Suppressor macrophage (primary cell): ENCODE measurements at places on chromosomes 1 and 21.

DNA sequence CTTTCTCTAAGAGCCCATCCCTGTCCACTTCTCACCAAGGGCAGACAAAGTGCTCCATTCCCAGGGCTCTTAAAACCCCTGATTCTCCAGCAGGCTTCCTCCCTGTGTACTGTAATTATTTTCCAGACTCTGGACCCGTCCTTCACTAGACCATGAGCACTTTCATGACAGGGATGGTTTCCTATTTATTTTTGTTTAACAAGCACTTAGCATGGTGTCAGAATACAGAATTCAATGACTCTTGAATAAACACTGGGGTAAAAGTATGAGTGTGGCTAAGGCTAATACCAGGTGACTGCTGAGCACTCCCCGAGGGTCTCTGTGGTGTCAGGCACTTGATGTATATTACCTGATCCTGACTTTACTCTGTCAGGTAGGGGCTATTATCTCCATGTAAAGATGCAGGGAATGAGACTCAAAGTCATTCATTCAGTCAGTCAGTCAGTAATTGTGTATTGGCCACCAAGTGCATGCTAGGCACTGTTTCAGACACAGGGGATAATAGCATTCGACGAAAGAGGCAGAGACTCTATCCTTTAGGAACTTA lies 47.2 kb downstream of the C1orf21 start:
- no peak for DNase-seq

- no peak for DNase-seq
Measured at GRCh38 chr1:63628607-63629006, 35.4 kb downstream of the PGM1 start.

DNA sequence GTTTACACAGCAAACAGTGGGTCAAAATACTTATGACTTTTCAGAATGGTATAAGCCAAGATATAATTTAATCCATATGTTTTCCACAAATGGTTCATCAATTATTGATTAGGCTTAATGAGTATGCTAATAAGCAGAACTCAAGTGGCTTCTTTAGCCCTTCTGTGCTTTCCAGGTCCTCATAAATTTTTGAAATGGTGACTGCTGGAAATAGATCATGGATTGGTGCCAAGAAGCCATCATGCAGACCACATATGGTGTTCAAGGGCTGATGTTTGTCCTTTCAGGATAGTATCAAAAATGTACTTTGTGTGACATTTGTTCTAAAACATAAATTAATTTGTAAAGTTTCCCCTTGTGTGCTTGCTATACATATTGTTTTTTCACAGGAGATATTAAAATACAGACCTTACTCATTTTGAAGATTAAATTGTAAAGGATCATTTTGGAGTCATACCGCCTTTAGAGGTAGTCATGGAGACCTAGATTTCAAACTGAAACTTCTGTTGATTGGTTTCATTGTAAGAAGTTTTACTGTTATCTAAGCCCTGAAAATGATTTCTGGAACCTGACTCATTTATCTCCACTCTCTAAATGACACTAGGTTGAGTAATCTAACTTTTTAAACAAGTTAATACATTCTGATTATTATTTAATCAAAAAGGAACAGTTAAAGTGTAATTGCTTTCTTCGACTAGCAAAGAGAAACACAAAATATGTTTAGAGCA lies 507.9 kb downstream of the PLA2G4A start:
- DNase-seq: no peak

DNA sequence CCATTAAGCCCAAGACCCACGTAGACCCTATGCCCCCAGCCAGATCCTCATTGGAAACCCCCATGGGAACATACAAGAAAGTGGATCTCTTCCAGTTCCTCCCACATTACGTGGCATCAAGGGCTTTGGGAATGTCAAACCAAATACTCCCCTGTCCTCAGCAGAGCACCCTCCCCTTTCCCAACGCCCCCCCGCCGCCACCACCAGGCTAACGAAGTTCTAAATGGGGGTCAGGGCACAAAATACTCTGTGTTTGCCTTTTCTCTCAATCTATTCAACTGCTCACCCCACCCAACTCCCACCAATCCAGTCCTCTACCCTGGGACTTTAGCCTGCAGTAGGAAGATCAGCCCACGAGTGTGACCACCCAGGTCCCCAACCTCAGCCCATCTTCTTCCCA lies 24.5 kb downstream of the NEK2 start:
- DNase-seq: no peak

DNA sequence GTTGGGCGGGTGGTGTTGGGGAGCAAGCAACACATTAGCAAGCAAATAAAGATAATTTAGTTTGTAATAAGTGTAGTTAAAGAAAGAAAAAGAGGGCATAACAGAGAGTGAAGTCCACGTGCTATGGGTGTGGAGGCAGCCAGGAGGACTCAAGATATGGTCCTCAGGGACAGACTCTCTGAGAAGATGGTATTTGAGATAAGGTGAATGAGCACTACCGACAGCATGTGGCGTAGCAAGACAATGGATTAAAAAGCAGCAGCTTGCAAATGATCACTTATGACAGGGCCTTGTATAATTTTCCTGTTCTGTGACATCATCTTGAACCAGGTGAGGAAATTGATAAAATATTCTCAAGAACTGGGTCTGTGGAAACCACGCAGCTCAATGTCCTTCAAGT lies 487.8 kb downstream of the PCP4 start:
- no peak for DNase-seq

GRCh38 chr1:230237009-230237370 lies 170.0 kb downstream of the GALNT2 start:
- no peak for DNase-seq

DNA sequence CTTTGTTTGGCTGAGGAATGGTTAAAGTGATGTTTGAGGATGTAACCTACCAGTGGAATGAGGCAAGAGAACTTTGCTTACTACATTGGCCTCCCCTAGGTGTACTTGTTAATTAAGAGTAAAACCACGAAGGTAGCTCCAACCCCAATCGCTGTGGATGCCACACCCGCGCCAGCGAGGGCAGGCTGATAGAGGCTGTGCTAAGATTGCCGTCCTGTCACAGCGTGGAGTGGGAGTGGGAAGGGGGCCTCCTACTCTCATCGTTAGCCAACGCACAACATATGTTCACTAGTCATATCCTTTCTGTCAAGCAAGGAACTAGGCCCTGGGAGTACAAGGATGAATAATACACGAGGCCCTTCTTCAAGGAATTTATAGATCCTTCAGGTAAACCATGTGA lies 99.6 kb downstream of the RUNX1 start:
- no peak for DNase-seq

DNA sequence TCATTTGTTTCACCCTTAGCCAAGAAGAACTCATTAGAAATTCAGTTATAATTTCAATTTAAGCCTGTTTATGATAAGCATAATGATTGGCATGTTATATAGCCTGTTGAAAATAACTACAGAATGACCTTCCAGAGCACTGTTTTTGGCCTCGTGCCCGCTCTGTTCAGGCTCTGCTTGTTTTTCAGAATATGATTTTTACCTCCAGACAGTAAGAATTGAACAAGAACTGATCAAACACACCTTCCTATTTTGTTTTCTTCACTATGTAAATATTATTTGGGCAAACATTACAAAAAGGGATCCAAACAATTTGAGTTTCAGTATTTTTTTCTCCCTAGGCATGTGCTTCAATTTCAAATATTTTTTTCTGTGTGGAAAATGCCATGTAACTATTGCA lies 48.1 kb upstream of the ANGPTL1 start:
- DNase-seq: no peak

- no peak for DNase-seq
Measured at GRCh38 chr21:14318578-14318977, 64.4 kb downstream of the HSPA13 start.

DNA sequence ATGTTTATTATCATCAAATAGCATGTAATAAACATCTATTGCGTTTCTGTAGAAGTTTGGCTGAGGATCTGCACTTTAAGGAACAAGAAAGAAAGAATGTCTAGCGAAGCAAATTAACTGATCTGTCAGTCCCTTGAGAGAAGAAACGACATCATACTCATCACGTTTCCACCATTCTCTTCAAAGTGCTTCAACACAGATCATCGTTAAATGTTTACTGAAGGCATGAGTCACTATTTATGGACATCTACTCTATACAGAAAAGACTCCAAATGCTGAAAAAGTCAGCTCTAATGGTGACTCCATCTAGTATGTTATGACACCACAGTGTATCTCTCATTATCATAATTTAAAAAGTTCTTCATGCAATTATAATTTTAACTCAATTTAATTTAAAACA lies 369.1 kb downstream of the RGS7 start:
- no peak for DNase-seq

GRCh38 chr1:31815752-31816500 lies at the start of gene SPOCD1:
Gene SPOCD1 (minus strand): TSS chr1:31816022. CDS start chr1:31815333, 689 bp downstream.
- peak; percentile 81 for DNase-seq

DNA sequence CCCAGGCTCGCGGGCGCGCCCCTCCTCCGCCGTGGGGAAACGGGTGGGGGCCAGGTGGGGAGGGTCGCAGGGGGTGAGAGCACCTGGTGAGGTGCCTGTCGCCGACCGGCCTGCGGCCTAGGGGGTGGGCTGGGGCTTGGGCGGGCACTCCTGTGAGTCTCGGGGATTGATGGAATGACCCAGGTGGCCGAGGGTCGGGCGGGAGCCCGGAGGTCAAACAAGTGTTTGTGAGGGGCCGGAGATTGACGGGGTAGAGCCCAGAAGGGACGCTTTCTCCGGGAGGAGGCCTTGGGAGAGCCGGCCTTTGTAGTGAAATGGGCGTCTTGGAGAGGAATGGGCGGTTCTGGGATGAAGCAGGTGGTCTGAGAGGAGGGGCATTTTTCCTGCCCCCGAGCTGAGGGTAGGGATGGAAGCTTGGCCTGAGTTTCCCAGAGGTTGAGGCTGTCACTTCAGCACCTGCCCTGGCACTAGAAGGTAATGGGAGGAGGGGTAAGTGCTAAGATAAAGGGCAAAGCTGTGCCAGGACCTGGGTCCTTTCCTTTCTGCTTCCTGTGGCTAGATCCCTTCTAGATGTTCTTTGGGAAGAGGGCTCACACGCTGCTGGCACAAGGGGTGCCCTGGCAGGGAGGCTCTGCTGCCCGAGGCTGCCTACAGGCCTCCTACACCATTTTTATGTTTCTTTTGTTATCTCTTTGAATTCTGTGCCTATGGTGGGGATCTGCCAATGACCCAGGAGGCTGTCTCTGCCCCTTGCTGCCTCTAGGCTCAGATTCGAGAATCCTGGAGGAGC lies 56.1 kb downstream of the NDUFS5 start:
- DNase-seq: no peak

DNA sequence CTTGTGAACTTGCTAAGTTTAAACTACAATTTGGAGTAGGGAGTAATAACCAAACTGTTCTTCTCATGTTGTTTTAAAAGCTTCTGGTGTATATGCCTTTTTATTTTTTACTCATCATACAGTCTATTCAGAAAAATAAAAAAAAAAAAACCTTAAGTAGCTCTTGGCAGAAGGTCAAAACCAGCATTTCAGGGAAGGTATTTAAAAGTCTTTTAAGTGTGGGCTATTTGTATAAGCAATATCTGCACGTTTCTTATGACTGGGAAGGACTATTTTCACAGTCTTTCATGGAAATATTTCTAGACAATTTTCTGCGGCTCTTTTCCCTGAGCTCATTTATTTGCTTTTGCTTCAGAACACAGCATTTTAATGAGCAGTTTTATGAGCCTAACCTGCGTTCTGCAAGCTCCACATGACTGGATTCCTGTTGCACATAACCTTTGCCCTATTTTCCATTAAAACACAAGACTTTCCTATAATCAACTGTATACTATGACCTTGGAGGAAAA lies 60.9 kb upstream of the C1orf105 start:
- DNase-seq: no peak

- DNase-seq: no peak
Measured at GRCh38 chr1:234413990-234414389, 40.7 kb downstream of the COA6 start.

DNA sequence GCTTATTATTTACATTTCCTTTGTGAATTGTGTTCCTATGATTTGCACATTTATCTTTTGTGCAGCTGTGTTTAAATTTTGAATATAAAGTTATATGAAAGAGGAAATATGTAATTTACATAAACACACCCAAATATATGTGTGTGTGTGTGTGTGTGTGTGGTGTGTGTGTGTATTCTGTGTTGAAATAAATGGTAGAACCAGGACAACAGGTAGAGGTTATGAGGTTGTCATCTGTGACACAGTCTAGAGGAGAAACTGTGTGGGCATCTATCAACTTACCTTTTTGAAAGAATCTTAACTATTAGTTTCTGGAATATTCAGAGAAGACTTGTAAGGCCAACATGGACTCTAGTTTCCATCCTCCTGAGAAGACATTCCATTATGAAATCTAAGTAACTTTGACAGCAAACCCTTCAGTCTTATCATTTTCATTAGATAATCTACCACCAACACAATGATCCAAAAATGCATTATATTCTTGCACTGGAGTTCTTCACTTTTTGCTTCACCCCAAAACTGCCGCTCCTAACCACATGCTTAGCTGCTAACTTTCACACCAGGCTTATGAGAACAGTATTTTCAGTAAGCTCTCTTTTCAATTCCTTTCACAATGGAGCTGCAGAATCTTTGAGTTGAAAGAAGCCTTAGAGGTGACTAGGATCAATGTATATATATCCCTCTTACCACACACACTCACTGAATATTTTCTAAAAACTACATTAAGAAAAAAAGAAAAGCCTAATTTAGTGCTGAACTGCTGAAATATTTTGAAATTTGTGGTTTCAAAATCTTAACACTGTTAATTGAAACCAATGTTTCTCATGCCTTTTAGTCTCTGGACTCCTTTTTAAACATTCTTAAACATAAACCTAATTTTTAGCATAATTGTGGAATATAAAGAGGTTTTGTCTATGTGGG lies 21.8 kb downstream of the PTPRC start:
- no peak for DNase-seq

DNA sequence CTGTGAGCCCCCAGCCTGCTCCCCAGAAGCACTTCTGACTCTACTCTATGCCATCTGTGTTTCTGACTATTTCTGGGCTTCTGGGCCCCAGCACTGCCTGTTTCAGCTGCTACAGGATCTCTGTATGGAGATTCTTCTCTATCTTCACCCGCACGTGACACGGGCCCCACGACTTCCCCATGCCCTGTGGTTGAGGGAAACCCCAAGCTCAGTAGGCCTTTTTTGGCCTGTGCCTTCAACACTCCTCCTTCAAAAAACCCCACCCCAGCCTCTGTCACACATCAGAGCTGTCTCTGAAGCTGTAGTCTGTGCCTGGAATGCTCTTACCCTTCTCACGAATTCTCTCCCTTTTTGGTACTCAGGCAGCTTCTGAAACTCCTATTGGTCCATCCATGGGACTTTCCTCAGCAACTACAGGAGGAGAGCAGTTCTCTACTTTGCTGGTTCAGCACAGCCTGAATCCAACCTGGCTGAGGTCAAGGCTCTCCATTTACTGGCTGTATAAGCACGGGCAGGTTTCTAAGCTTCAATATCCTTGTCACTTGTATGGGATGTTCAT lies 2.0 kb upstream of the NID1 start:
- DNase-seq: peak; percentile 92

DNA sequence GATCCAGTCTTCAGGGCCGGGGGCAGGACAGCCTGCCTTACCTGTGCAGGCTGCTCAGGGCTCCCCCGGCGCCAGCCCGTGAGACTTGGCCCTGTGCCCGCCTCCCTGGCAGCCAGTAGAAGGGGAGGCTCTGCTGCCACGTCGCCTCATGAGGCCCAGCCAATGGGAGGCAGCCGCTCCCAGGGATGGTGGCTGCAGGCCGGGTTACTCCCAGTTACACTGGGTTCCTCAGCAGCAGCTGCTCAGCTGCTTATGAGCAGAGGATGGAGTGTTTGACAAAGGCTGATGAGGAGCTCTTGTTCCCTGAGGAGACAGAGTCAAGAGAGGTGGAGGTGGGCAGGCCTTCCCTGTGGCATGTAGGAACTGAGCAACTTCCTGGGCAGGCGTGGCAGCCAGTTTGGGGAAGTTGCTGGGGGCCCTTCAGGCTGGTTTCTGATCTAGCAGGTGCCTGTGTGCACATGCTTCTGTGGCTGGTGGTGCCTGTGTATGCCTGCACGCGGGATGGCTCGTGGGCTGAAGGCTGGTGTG lies 5.5 kb downstream of the MFSD2A start:
- peak; percentile 76 for DNase-seq

GRCh38 chr1:29878501-29878900 lies 642.2 kb downstream of the PTPRU start:
- DNase-seq: no peak
